Hypothalamus (tissue), 51 donors: ENCODE measurements at places on chromosomes 5 and 9.

GRCh38 chr9:101572316-101572715, 22.5 kb downstream of the PPP3R2 start:
- no peak for DNase-seq

DNA sequence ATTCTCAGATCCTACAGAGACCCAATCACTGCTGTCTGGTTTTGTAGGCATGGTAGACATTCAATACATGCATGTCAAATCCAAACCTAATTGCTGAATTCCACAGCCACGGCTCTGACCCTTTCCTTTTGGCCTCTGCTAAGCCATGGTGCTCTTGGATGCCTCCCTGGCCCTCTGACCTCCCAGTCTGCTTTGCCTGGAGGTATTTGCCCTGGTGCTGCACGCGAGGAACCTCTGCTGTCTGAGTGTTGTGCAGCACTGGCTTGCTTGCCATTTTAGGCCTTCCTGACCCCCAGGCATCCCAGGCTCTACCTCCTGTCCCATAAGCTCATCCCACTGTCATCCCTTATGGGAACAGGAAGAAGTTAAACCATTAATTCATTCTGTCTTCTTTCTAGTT, 60.9 kb downstream of the DOCK2 start:
- no peak for DNase-seq

DNA sequence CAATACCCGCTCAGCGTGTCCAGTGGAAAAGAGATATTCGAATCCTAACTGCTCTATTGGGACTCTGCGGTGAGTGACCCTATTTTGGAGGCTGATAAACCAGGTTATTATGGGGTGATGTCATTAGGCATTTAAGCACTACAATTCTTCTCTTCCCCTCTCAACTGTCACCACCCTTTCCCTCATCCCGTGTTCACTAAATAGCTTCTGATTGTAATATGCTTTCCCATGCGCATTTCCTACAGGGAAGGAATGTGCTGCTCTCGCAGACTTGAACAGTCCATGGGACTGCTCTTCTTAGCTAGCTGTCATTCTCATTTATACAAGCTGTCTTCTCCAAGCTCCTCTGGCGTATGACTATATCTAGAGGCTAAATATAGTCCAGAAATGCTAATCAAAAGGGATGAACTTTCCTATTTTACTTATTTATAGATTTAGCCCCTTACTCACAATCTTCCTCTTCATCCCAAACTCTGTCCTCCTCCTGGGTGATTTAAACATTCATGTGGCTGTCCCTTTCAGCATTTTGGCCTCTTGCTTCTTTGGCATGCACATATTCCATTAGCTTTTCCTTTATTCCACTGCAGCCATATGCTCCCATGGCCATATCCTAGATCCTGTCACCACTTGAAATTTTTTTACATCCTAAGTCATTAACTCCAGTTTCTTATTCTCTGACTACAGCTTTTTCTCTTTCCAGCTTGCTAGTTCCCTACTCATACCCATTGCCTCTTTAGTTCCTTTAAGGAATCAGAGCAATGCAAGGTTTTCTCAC, 39.6 kb upstream of the CSNK1G3 start:
- DNase-seq, result no peak

DNA sequence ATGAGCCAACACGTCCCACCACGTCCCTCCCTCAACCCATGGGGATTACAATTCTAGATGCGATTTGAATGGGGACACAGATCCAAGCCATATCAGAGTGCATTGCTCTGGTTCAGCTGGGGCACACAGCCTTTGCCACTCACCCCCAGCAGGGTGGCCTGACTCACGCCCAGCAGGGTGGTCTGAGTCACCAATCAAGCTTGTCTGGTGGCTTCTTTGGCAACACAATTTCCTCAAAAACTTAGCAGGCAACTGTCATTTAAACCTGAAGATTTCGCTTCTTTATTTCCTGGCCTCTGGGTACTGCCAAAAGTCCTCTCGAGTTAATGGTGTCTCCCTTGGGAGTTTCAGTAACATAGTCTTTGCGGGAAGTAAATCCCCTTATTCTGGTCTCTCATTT, 16.3 kb upstream of the SEMA5A start:
- DNase-seq, result no peak

DNA sequence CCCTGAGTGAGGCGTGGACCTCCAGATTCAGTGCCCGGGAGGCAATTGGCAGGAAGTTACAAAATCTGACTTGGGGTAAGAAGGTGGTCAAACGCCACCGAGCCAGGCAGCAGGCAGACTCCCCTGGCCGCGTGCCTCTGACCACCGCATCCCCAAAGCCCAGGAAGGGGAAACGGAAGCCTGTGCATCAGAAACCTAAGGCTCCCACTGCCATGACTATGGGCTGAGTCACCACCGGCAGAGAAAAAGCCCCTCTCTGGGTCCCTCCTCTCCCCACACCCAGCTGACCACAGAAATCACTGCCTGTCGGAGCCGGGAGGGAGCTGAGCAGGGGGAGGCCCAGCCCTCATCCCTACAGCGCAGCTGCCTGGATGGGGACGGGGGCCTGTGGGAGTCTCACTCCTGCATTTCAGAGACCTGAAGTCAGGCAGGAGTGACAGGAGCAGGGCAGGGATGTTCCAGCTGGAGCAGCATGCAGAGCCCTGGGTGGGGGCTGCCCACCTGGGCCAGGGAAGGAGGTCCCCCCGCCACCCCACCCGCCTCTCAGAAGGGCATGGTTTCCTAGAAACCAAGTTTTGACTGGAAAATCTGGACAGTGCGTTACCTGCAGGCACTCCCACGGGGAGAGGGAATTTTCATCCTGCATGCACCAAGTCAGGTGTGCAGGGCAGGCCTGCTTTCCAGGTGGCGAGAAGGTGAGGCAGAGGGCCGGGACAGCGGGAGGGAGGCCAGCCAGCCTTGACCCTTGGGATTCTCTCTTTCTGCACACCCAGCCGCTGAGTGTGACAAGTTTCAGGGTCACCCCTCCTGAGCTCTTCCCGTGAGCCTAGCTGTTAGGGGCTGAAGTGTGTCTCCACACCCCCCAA, 68.2 kb downstream of the LRSAM1 start:
- no peak for DNase-seq

DNA sequence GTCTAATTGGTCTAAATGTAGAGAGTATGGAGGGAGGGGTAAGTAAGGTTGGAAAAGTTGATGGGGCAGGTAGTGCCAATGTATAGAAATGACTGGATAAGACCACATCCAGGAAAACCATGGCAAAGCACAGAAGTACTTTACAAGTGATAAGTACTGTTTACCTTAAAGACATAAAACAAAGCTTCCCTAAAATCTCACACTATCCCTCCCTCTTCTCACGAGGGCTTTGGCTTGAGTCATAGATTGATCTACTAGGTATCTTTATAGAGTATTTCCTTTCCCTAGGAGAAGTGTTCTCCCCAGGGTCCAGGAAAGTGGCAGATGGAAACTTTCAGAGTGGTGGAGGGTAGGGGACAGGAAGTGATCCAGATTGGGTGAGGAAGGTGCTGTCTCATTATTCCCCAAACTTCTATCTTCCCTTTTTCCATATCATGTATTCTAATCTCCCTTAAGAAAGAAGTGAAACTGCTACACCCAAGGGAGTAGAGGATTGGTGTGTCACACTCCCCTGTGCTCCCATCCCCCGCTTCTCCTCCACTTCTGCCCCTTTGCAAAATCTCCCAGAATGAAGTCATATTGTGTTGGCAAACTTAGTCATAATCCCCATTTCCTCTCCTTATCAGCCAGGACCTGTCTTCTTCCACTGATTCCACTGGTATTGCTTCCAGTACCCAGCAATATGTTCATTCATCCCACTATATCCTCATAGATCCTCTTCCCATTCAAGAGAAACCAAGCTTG, 14.6 kb downstream of the IL33 start:
- DNase-seq, result no peak

- no peak for DNase-seq
Observed at GRCh38 chr9:79980432-79980831, 408.7 kb downstream of the TLE4 start.

DNA sequence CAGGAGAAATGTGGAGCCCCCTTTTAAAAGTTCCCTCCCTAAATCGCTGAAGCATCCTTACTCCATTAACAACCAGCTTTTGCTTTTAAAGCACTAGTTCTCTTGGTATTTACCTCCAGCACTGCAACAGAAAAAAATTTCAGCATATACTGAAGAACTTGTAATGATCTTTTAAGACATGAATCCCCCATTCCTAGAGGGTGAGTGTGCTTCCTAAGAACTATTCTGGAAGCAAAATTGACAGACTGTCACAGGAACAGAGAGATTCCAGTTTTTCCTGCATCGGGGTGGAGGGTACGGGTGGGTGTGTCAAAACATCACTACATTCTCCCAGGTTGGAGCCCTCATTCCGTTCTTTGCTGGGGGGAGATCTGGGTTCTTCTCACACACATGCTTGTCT, 151.9 kb downstream of the EBF1 start:
- DNase-seq, result no peak

- no peak for DNase-seq
Observed at GRCh38 chr5:149937610-149938009, 7.0 kb downstream of the PDE6A start.

DNA sequence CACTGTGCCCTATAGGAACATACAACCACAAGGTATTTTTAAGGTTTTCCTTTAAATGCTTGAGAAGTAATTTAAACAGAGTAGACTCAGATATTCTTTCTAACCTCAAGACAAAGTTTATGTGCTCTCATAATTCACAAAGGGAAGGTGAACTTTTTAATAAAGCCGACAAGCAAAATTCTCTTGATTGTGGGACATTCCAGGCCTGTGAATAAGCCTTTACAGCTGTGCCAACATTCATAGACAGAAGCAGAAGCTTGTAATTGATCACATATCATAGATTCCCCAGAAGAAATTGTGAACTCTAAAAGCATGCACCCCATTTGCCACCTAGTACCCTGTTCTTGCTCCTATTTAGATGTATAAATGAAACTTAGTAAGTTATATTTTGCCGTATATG, 1107.8 kb upstream of the SEMA6A start:
- no peak for DNase-seq
